ENCODE measurements at places on chromosomes 12 and 14. TPM values are rescaled to one million over a fixed set of nuclear protein-coding genes. Genes with fewer than 3 reads are reported as not detected.

The NDRG2 gene
- 11.0 TPM for total RNA-seq

DNA sequence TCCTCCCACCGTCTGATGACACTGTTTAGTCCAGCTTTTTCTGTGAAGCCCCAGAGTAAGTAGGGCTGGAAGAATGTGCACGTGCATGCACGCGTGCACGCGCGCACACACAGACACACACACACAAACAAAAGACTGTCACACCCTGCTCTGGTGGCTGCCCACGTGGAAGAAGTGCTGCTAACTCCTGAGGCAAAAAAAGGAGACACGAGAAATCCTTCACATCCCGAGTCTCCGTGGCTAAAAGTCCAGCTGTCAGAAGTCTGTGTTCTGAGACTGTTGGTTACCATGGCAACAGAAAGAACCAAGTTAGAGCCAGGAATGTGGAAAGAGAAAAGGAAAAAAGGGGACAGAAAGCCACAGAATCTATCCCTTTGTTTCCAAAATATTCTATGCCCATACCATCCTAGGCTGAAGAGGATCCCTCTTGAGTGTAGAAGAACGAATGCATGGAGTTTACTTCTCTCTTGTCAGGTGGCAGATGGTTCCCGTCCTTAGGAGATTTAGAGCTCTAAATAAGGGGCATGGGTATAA is 1.6 kb upstream of the C12orf71 start:
- no peak overlapping the region for H3K4me3 ChIP-seq
- no peak for DNase-seq
- no peak overlapping the region for H3K27ac ChIP-seq
- no peaks in the 10 kb centered on the region for H3K4me1 ChIP-seq

DNA sequence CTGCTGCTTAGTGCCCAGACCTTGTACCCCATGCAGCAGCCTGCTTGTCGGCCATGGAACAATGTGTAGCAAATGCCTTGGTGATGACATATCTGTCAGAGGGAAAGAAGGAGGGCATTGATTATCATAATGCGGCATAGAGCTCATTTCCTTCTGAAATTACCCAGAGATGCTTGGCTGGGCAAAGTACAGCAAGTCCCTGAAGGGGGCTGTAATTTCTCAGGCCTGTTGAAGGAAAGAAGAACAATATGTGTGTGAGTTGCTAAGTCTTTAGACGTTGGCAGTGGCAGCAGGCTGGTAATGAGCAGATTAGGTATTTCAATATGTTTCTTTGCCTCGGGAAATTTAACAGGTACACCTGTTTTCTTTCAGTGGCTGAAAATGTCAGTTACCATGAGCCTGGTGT is 128.6 kb downstream of the CRADD start:
- H3K27ac ChIP-seq, result no peak overlapping the region
- DNase-seq, result no peak
- H3K4me1 ChIP-seq, result peaks cover 11% of the 10 kb centered on the region
- H3K4me3 ChIP-seq, result no peak overlapping the region

The ZC2HC1C gene
- total RNA-seq, result 3.1 TPM

DNA sequence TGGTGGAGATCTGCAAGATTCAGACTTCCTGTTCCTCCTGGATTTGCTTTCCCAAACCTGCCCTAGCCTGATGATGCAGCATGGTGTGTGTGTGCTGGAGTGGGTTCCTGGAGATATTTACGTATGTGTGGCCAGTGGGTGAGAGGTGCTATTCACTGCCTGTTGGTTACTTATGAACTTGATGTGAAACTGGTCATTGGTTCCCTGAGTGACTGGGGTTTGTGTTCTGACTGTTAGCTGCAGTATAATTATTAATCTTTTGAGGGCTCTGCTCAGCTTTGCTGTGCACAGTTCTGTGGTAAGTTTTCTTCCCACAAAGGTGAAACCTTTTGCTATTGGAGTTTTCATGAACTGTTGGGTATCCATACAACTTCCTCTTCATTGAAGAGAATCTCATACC is 541.8 kb upstream of the FBXO33 start:
- no peak for DNase-seq
- no peak overlapping the region for H3K4me3 ChIP-seq
- H3K27ac ChIP-seq, result no peak overlapping the region
- H3K27me3 ChIP-seq, result no peaks in the 10 kb centered on the region

DNA sequence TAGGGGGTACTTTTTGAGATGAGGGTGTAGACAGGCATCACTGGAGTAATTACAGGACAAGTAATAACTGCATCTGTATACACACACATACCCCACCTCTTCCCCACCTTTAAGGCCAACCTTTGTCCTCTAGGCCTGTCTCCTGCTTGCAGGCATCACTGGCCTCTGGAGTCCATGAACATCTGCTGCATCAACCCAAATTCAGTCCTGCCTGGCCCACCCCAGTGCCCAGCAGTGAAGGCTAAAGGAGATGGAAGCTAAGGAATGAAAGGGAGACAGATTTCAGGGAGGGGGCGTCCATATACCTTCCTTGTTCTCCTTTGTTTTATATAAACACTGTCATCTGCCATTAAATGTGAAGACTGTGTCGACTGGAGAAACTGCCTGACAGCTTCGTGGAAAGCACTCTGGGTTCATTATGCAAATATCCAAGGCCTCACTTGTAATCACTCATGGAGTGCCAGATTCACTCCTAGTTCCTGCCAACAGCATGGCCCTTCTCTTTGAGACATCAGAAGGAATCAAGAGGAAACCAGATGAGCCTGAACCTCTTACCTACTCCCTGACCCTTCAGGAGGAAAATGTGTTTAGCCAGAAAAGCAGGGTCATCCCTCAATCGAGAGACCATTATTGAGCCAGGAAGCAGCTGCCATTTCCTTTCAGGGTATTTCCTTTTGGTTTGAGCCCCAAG is 64.4 kb downstream of the SERPINA3 start:
- no peak overlapping the region for H3K27ac ChIP-seq
- no peak for DNase-seq
- peaks cover 2% of the 10 kb centered on the region for H3K27me3 ChIP-seq
- H3K4me3 ChIP-seq, result no peak overlapping the region
- no peaks in the 10 kb centered on the region for H3K36me3 ChIP-seq

The AQP6 gene
- not detected for total RNA-seq

The DIO2 gene
- not detected for total RNA-seq

The TMCC3 gene
- 0.17 TPM for total RNA-seq

GRCh38 chr14:104545942-104546501 is 33.5 kb upstream of the C14orf180 start:
- no peaks in the 10 kb centered on the region for H3K4me1 ChIP-seq
- no peak overlapping the region for H3K4me3 ChIP-seq
- no peak overlapping the region for H3K27ac ChIP-seq
- DNase-seq, result no peak

DNA sequence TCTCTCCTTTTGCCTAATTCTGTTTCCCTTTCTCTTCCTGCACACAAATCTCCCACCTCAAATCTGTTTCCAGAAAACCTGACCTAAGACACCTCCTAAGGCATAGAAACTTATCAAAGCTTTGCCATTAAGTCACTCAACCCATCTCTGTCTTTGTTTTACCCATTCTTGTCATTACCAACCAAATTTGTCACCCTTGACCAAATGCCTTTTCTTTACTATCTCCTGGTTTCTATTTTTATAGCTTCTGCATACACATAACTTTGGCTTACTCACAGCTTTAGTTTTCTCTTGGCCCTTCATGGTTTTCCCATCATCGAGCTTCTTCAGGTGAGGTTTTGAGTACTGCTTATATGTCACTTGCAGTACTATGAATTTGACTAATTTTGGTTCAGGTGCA is 184.2 kb downstream of the BCAT1 start:
- DNase-seq, result no peak
- H3K27ac ChIP-seq, result no peak overlapping the region
- H3K4me3 ChIP-seq, result no peak overlapping the region
- no peaks in the 10 kb centered on the region for H3K4me1 ChIP-seq
- H3K27me3 ChIP-seq, result peaks cover 2% of the 10 kb centered on the region
- H3K36me3 ChIP-seq, result no peaks in the 10 kb centered on the region

GRCh38 chr12:64916411-64917261 is 92.2 kb downstream of the TBC1D30 start:
- DNase-seq, result no peak
- H3K4me3 ChIP-seq, result no peak overlapping the region
- H3K27ac ChIP-seq, result no peak overlapping the region
- no peaks in the 10 kb centered on the region for H3K36me3 ChIP-seq
- H3K27me3 ChIP-seq, result peaks cover 26% of the 10 kb centered on the region

DNA sequence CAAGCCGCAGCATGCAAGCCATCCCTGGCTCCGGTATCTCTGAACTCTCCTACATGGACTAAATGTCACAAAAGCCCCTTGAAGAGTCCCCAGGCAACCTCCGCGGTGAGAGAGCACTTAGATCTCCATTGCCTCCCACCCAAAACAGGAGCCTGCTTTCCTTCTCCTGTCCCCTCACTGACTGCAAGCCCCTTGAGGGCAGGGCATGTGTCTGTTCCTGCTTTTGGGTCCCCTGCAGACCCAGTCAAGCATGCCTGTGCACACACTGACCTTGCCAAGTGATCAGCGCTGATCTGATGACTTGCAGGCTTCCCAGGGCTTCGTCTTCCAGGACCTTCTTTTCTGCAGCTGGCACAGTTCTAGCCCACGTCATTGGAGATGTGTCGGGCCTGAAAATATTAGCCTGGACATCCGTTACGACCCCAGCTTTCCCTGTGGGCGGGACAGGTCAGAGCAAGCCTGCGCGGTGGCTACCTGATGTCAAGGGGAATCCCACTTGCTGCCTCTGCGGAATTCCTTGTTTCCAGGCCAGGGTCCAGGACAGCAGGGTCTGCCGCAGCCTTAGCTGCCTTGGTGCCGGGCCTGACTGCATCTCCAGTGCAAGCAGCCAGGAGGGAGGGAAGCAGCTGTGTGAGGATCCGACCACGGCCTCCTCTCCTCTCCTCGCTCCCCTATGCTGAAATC is 92.5 kb downstream of the FBXL14 start:
- DNase-seq, result no peak
- no peak overlapping the region for H3K27ac ChIP-seq
- no peak overlapping the region for H3K4me3 ChIP-seq
- H3K4me1 ChIP-seq, result peaks cover 9% of the 10 kb centered on the region
- H3K27me3 ChIP-seq, result peaks cover 25% of the 10 kb centered on the region
- no peaks in the 10 kb centered on the region for H3K36me3 ChIP-seq

DNA sequence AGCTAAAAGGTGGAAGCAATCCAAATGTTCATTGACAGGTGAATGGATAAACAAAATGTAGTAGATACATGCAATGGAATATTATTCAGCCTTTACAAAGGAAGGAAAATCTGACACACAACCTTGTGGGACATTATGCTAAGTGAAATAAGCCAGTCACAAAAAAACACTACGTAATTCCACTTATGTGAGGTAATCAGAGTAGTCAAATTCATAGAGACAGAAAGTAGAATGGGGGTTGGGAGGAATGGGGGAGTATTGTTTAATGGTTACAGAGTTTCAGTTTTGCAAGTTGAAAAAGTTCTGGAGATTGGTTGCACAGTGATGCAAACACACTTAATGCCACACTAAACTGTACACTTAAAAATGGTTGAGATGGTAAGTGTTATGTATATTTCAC is 62.8 kb downstream of the LIN52 start:
- H3K4me3 ChIP-seq, result no peak overlapping the region
- H3K36me3 ChIP-seq, result peaks cover 12% of the 10 kb centered on the region
- H3K4me1 ChIP-seq, result peaks cover 18% of the 10 kb centered on the region
- H3K27ac ChIP-seq, result no peak overlapping the region
- DNase-seq, result no peak
- no peaks in the 10 kb centered on the region for H3K27me3 ChIP-seq

DNA sequence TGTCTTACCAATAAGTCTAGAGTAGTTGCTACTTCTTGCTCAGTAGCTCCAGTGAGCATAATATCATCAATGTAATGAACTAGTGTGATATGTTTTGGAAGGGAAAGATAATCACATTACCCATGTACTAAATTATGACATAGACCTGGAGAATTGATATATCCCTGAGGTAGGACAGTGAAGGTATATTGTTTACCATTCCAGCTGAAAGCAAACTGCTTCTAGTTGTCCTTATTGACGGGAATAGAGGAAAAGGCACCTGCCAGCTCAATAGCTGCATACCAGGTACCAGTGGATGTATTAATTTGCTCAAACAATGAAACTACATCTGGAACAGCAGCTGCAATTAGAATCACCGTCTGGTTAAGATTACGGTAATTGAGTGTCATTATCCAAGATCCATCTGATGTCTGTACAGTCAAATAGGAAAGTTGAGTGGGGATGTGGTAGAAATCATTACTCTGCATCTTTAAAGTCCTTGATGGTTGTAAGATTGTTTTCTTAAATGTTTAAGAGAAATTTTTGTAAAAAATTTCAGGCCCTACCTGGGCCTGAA is 100.0 kb upstream of the ARHGAP5 start:
- no peaks in the 10 kb centered on the region for H3K36me3 ChIP-seq
- H3K27ac ChIP-seq, result no peak overlapping the region
- DNase-seq, result no peak

GRCh38 chr12:58924652-58925051 is 4.3 kb upstream of the LRIG3 start:
- no peak overlapping the region for H3K4me3 ChIP-seq
- H3K36me3 ChIP-seq, result no peaks in the 10 kb centered on the region
- no peak for DNase-seq
- no peak overlapping the region for H3K27ac ChIP-seq
- H3K4me1 ChIP-seq, result peaks cover 5% of the 10 kb centered on the region

The CAPS2 gene
- 2.1 TPM for total RNA-seq

The BATF gene
- 39.4 TPM for total RNA-seq

- peaks cover 3% of the 10 kb centered on the region for H3K27me3 ChIP-seq
- no peaks in the 10 kb centered on the region for H3K4me1 ChIP-seq
Observed at GRCh38 chr14:103326078-103326477, 8.0 kb upstream of the EIF5 start.

- H3K36me3 ChIP-seq, result no peaks in the 10 kb centered on the region
- H3K4me3 ChIP-seq, result no peak overlapping the region
- H3K27me3 ChIP-seq, result peaks cover 15% of the 10 kb centered on the region
- no peak overlapping the region for H3K27ac ChIP-seq
- no peak for DNase-seq
Observed at GRCh38 chr14:95250140-95250769, 69.5 kb downstream of the CLMN start.

The OR6C2 gene
- total RNA-seq, result not detected

DNA sequence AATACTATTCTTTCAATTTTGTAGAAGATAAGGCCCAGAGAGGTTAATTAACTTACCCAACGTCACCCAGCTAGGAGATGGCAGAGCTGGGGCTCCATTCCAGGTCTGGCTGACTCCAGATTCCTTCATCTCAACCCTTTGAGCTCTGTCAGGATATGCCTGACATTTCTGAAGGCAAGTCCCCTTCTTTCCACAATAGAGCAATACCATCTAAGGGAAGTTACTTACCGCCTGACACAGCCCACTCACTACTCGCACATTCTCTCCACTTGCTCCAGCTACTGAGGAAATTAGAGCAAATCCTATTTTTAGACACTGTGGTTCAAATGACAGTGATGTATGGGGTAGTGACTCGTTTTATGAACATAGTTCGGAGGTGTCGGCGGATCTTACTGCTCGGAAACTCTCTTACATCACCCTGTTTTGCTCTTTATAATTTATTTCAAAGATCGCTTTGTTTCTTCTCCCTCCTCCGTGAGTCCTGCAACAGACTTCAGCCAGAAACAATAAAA is 2.0 kb upstream of the WSCD2 start:
- H3K27me3 ChIP-seq, result peaks cover 47% of the 10 kb centered on the region
- H3K27ac ChIP-seq, result no peak overlapping the region
- H3K4me1 ChIP-seq, result no peaks in the 10 kb centered on the region
- no peaks in the 10 kb centered on the region for H3K36me3 ChIP-seq
- H3K4me3 ChIP-seq, result no peak overlapping the region
